Thoracic aorta (tissue), 2 donors: ENCODE measurements at places on chromosomes 1 and 21.

DNA sequence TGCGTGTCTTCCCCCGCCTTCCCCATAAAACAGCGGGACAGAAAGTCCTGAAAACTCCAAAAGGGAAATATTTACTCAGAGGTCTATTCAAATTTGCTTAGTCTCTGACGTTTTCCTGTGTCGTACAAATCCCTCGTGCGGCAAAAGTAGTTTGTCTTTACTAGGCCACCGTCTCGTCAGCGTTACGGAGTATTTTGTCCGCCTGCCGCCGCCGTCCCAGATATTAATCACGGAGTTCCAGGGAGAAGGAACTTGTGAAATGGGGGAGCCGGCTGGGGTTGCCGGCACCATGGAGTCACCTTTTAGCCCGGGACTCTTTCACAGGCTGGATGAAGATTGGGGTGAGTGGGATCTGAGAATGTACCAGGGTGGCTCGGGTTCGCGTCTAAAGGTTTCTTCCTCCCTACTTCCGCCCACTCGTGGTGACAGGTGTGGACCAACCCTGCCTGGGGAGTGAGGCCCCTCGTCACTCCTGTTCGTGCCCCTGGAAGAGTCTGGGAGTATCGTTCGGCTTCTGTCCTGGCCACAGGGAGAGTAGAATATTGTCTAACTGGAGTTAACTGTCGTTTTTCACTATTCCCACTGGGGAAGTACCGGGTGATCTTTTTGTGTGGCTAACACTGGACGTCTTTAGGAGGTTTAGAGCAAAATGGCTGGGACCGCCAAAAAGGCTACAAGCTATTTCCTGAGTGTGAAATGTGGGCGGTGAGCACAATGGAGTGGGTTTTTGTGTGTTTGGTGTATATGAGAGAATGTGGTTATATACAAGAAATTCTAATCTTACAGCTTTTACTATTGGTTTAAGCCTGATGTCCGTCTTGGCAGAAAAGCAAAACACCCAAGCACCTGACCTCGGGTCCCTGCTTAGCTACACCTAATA is at the start of gene ATF6:
Gene ATF6 (plus strand): TSS at position 219 of the 880 bp plus-strand sequence. CDS start 41 bp downstream, at position 260.
- DNase-seq, result peak; percentile 70
- no peaks in the 10 kb centered on the region for H3K36me3 ChIP-seq
- peaks cover 25% of the 10 kb centered on the region for H3K4me1 ChIP-seq
- no peaks in the 10 kb centered on the region for H3K27me3 ChIP-seq

DNA sequence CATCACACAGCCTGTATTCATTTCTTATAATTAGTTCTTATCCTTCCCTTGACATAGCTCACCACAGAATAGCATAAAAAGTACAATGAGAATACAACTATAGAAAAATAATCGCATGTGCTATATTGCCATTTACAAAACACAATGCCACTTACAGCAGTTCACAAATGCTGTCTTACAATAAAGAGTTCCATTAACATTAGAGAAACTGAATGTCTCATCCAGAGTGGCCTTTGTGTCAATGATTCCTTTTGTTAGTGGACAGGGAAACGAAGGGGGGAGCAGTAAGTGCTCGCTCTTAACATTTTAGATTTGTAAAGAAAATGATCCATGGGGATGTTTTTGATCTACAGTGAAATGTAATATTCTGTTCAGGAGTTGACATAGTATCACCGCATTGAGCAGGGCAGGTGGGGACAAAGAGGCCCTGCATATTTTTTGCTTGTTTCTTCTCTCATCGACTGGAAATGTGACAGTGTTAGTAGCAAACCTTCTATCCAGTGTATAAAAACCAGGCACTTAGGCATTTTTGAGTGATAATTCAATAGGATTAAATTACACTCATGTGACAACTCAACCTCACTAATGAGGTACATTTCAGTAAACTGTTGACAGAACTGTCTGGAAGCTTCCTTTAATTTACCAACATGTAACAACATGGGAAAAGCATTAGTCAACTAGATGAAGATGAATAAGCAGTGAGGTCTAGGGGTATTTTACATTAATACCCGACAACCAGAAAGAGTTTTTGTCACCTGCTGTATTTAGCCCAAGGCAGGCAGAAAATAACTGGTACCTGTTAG is 35.6 kb upstream of the RRP15 start:
- no peaks in the 10 kb centered on the region for H3K4me1 ChIP-seq
- H3K36me3 ChIP-seq, result no peaks in the 10 kb centered on the region
- no peak for DNase-seq
- no peak overlapping the region for H3K4me3 ChIP-seq

DNA sequence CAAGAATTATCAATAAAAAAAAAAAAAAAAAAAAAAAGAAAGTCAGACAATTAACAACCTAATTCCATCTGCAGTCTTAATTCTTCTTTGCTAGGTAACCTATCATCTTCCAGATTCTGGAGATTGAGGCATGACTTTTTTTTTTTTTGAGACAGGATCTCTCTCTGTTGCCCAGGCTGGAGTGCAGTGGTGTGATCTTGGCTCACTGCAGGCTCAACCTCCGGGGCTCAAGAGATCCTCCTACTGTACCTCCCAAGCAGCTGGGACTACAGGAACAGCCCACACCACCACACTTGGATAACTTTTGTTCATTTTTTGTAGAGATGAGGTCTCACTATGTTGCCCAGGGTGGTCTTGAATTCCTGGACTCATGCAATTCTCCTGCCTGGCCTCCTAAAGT is 4.6 kb upstream of the RAD54L start:
- no peak overlapping the region for H3K27ac ChIP-seq
- no peaks in the 10 kb centered on the region for H3K36me3 ChIP-seq
- peaks cover 3% of the 10 kb centered on the region for H3K4me1 ChIP-seq
- H3K4me3 ChIP-seq, result no peak overlapping the region
- DNase-seq, result no peak

DNA sequence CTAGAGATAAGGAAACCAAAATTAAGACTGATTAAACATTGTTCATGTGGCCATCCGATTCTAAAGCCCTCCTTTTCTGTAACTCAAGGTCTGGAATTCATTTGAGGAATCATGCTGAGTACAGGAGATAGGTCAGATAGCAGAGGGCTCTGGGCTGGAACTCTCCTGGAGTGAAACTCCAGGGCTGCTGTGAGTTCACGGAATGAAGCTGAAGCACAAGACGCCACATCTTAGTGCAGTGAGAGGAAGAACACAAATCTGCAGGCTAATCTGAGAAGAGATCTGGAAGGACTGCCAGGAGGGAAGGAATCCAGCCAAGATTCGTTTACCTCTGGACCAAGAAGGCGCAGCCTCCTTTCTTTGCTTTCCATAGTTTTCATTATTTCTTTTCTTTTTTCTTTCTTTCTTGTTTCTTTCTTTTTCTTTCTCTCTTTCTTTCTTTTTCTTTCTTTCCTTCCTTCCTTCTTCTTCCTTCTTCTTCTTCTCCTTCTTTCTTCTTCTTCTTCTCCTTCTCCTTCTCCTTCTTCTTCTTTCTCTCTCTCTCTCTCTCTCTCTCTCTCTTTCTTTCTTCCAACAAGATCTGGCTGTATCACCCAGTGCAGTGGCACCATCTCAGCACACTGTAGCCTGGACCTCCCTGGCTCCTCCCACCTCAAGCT is 74.8 kb upstream of the ATP1B1 start:
- no peak for DNase-seq
- no peaks in the 10 kb centered on the region for H3K4me1 ChIP-seq
- no peaks in the 10 kb centered on the region for H3K27me3 ChIP-seq
- peak overlapping the region; percentile 32 for H3K4me3 ChIP-seq

- no peak overlapping the region for H3K27ac ChIP-seq
- no peak overlapping the region for H3K4me3 ChIP-seq
- DNase-seq, result no peak
- H3K27me3 ChIP-seq, result no peaks in the 10 kb centered on the region
- H3K4me1 ChIP-seq, result no peaks in the 10 kb centered on the region
These were observed 47.4 kb upstream of the USP25 start for GRCh38 chr21:15682186-15682895.

GRCh38 chr1:92298213-92298572 is 594 bp downstream of the GLMN start:
- no peak for DNase-seq
- no peaks in the 10 kb centered on the region for H3K27me3 ChIP-seq
- peak overlapping the region; percentile 87 for H3K27ac ChIP-seq
- peak overlapping the region; percentile 93 for H3K4me3 ChIP-seq
- no peaks in the 10 kb centered on the region for H3K36me3 ChIP-seq

DNA sequence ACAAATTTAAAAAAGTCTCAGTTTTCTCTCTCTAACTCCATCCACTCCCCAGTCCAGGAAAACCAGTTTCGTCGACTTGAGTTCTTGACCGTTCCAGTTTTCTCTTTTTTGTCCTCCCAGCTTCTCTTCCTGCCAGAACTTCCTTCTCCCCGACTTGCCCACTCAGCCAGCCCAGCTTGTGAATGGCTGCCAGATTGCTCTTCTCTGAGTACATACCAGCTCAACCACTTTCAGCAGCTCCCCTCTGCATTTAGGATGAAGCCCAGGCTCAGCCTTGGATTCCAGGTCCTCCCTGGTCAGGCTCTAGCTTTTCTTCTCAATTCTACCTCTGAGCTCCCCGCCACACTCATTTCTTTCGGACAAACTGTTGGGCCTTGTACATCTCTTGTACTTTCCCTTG is 1.4 kb downstream of the DIO1 start:
- no peak overlapping the region for H3K4me3 ChIP-seq
- H3K27me3 ChIP-seq, result no peaks in the 10 kb centered on the region
- H3K27ac ChIP-seq, result no peak overlapping the region

DNA sequence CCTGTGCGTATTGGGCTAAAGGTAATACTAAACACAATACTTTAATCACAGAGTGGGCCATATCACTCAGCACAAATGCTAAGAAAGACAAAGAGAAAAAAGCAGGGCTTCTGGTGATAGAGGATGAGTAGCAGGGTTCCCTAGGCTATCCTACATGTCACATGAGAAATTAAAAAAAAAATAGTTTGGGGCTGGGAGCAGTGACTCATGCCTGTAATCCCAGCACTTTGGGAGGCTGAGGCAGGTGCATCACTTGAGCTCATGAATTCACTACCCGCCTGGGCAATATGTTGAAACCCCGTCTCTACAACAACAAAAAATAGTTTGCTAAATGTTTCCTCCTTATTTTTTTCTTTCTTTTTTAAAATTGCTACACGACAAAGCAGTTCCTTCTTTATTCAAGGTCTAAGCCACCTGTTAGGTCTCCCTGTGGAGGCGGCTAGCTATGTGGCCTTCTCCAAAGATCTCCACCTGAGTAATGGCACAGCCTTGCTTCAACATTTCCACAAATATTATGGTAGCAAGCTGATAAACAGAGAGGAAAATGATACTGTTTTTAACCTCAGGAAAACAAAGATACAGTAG is 1.5 kb downstream of the ENSA start:
- H3K4me1 ChIP-seq, result peaks cover 9% of the 10 kb centered on the region
- DNase-seq, result no peak
- H3K27me3 ChIP-seq, result no peaks in the 10 kb centered on the region
- peaks cover 41% of the 10 kb centered on the region for H3K36me3 ChIP-seq

DNA sequence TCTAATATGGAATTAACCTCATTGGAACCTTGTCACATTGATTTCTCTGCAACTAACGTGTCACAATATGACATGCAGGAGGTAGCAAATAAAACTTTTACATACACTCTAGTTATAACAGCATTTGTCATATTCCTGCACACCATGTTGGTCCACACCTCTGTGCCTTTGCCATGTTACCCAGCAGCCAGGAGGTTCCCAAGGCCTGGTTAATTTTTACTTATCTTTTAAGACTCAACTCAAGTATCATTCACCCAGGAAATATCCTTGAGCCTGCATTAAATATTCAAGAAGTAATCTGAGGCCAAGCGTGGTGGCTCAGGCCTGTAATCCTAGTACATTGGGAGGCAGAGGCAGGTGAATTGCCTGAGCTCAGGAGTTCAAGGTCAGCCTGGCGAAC is 447.2 kb upstream of the NR5A2 start:
- H3K4me1 ChIP-seq, result no peaks in the 10 kb centered on the region
- H3K27me3 ChIP-seq, result no peaks in the 10 kb centered on the region
- no peaks in the 10 kb centered on the region for H3K36me3 ChIP-seq
- H3K27ac ChIP-seq, result no peak overlapping the region

DNA sequence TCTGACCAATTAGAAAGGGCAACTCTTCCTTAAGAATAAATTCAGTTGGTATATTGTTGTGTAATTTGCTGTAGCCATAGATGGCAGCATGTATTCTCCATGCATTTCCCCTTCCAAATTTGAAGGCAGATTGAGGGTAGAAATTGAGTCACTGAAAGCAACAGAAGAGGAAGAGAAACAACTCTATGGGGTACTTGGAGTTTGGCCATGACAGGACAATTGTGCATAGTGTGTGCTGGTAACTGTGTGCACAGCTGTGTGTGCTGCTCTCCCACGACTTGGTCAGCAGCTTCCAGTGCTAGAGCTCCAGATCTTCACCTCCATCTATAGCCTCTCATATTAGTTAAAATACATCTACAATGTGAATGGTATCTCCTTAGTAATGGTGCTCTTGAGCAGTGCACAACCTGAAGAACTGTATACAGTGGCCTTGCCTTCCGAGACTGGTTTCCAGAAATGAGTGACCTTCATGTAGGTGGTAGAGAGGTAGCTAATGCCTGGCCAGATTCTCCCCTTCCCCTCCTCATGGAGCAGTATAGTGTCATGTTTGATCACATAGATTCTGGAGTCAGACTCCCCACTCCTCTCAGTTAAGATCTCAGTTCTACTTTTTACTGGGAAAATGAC is 882 bp upstream of the FCAMR start:
- DNase-seq, result no peak
- H3K4me1 ChIP-seq, result no peaks in the 10 kb centered on the region
- H3K27ac ChIP-seq, result no peak overlapping the region
- H3K27me3 ChIP-seq, result no peaks in the 10 kb centered on the region

GRCh38 chr1:44786138-44786840 is 1.7 kb downstream of the BEST4 start:
- H3K4me1 ChIP-seq, result peaks cover 30% of the 10 kb centered on the region
- DNase-seq, result no peak
- H3K27me3 ChIP-seq, result no peaks in the 10 kb centered on the region
- peak overlapping the region; percentile 78 for H3K4me3 ChIP-seq
- no peaks in the 10 kb centered on the region for H3K36me3 ChIP-seq

- H3K4me1 ChIP-seq, result peaks cover 15% of the 10 kb centered on the region
- H3K4me3 ChIP-seq, result no peak overlapping the region
- no peak overlapping the region for H3K27ac ChIP-seq
- DNase-seq, result no peak
- no peaks in the 10 kb centered on the region for H3K27me3 ChIP-seq
- H3K36me3 ChIP-seq, result peaks cover 4% of the 10 kb centered on the region
These were observed 134.2 kb downstream of the TLR5 start for GRCh38 chr1:223008808-223009207.

- no peaks in the 10 kb centered on the region for H3K27me3 ChIP-seq
- no peak overlapping the region for H3K27ac ChIP-seq
- no peak for DNase-seq
- H3K4me1 ChIP-seq, result no peaks in the 10 kb centered on the region
These were observed 55.8 kb downstream of the TRIM33 start for GRCh38 chr1:114455102-114455785.

GRCh38 chr1:32868806-32869455 is 1.8 kb downstream of the FNDC5 start:
- no peaks in the 10 kb centered on the region for H3K27me3 ChIP-seq
- H3K4me3 ChIP-seq, result no peak overlapping the region
- DNase-seq, result no peak

GRCh38 chr1:77538956-77539518 is 143.4 kb downstream of the ZZZ3 start:
- no peaks in the 10 kb centered on the region for H3K36me3 ChIP-seq
- H3K4me1 ChIP-seq, result peaks cover 13% of the 10 kb centered on the region
- no peak overlapping the region for H3K4me3 ChIP-seq
- no peak for DNase-seq
- no peaks in the 10 kb centered on the region for H3K27me3 ChIP-seq
- no peak overlapping the region for H3K27ac ChIP-seq

- DNase-seq, result no peak
- no peak overlapping the region for H3K4me3 ChIP-seq
- H3K27me3 ChIP-seq, result no peaks in the 10 kb centered on the region
- H3K36me3 ChIP-seq, result no peaks in the 10 kb centered on the region
- H3K27ac ChIP-seq, result no peak overlapping the region
These were observed 169.4 kb upstream of the HMCN1 start for GRCh38 chr1:185564816-185565215.
